ENCODE measurements at places on chromosomes 11 and 22.

DNA sequence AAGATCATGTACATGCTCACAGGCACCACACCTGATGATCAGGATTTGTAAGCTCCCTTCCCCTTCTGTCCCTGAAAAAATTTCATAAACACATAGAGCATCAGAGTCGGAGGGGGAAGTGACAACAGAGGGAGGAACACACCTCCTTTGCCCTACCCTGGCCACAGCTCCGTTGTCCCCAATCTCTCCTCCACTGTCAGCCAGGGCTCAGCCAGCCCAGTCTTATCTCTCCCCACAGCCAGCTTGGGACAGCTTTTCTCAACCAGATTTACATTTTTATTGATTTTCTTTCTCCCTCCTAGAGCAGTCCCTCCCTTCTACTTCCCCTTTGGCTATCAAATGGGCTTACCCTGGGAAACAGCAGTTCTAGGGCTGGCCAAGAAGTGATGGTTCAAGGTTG lies 32.1 kb upstream of the TPBGL start:
- DNase-seq, result no peak

DNA sequence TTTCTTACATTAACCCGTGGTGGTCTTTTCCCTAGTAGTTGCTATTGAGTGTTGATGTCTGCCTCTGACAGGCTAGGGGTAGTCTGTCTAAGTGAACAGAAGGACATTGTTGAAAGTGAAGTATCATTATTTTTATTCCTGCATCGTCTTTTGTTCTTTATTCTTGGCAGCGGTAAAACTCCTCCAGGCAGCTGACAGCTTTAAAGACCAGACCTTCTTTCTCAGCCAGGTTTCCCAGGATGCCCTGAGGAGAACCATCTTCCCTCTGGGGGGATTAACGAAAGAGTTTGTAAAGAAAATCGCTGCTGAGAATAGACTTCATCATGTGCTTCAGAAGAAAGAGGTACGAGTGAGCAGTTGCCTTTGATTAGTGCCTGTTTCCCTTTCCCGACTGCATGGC lies 14.6 kb downstream of the TRMU start:
- DNase-seq, result no peak

- DNase-seq, result no peak
Observed at GRCh38 chr22:44519886-44520285, 21.9 kb upstream of the RTL6 start.

GRCh38 chr11:130602641-130603334 lies 154.3 kb downstream of the ADAMTS15 start:
- DNase-seq, result no peak

GRCh38 chr11:11312738-11313137 lies 40.3 kb downstream of the CSNK2A3 start:
- DNase-seq, result no peak

GRCh38 chr22:47781024-47781423 lies 1018.6 kb downstream of the TBC1D22A start:
- no peak for DNase-seq

- no peak for DNase-seq
Observed at GRCh38 chr11:86459002-86459385, 84.3 kb downstream of the CCDC81 start.

DNA sequence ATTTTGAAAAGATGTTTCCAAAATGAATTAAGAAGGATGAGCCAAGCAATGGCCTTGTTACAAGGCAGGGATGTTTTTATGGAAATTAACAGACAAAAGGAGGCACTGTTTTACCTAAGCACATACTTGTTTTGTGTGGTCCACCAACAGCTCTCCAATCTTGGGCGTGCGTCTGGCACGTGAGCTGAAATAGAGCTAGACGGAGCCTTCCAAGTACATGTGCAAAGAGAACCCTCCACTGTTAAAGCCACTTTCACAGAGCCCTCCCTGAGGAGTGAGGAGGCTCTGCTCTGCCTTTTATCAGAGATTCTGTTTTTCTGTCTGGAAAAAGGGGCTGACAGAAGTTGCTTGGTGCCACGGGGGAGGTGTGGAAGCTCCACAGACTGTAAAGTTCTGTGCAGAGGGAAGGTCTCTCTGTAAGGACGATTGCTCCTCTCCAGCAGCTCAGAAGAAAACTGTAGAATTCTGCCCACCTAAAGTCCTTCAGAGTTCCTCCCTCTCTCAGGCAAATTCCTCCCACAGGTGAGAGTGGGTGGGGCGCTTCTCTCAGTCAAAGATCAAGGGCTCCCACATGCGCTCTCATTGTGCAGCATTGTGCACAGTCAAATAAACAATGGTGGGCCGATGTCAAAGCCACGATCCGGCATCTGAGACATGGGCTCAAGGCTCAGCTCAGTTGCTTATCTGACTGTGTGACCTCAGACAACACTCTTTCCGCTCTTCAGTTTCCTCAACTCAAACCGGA lies 92.6 kb upstream of the CSNK2A3 start:
- DNase-seq, result no peak

DNA sequence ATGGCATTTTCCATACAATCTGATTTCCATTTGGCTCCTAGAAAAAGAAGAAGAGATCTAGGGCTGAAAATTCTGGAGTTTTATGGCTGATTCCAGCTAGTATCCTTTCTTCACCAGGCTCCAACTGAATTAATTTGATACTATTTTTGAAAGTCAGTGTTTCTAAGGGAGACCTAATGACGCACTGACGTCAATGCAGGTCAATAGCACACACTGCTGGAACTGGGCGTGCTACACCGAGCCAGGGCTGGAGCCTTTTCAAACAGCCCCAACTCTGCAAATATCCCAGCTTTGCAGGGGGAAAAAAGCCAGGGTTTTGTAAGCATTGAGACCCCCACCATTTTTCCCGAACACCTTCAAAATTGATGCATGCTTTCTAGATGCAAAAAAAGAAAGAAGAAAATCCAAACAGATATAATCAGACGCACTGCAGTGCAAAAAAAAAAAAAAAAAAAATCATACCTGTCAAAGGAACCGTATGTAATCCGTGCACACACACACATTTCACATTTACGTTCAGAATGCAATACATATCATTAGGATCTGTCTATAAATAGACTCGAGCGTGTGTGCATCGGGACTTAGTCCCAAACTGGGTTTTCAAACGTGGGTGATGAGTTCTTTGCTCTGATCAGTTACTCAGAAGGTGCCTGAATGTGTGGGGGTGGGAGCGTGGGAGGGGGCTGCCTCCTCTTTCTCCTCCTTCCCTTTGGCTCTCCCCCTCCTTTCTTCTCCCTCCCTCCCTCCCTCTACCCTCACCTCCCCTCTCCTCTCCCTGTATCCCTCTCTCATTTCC lies 124.5 kb upstream of the HSD17B12 start:
- DNase-seq, result no peak

DNA sequence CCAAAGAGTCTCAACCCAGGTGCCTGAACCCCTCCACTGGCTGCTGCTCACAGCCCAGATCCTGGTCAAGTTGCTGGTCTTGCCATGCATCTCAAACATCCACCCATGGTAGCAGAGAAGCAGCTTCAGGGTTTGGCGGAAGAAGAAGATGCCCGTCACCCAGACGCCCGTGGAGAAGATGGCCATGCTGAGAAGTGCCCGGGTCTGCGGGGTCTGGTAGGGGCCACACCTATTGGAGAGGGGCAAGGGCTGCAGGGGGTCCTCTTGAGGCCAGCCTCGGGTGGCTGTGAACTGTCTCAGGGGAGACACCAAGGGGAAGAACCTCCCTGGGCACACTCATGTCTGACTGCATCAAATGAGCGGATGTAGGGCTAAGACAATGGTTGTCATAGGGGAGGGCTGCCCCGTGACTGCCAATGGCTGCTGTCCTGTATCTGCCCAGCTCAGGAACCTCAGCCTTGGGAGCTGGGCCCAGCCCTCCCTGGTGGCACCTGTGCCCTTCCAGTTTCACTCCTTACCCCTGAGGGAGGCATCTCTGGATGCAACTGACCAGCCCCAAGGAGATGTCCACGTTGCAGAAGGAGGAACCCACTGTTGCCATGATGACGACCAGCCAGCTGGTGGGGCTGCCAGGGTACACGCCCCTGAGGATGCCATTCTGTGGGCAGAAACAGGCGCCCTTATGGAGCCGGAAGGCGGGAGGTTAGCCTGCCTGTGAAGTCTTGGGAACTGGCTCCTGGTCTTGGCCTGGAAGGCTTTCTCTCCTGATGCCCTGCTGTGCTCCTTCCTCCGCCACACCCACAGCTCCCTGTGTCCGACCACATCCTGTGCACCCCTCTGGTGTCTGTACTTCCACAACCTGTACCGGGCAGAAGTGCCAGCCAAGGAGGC lies 1.2 kb downstream of the CPT1B start:
- no peak for DNase-seq

- DNase-seq, result no peak
Observed at GRCh38 chr11:121681550-121682268, 228.9 kb upstream of the SORL1-AS1 start.

DNA sequence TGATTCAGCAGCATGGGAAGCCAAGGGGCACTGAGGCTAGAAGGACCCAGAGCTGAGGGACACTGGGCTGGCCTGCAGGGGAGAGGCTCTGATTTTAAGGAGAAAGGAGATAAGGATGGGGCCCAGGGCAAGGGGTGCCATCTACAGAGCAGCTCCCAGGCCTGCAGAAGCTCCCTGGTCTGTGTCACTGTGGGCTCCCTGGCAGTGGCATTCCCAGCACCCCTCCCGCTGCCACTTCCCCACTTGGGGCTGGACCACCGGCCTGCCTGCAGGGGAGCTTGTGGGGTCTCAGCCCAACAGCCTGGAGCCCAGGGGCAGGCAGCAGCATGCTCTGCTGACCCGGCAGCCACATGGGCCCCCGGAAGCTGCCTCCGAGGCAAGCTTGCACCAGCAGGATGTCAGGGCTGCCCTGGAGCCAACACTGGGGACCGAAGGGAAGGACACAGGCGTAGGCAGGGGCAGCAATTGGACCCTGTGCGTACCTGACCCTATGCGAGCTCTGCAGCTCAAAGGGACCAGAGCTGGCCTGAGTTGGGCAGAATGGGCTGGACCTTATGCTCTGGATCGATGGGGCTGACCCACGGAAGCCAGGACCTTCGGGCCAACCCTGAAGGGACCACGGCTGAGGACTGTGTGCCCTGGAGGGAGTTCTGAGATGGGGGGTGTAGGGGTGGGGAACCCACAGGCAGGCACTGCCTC lies 35.4 kb upstream of the WNT7B start:
- DNase-seq, result no peak

DNA sequence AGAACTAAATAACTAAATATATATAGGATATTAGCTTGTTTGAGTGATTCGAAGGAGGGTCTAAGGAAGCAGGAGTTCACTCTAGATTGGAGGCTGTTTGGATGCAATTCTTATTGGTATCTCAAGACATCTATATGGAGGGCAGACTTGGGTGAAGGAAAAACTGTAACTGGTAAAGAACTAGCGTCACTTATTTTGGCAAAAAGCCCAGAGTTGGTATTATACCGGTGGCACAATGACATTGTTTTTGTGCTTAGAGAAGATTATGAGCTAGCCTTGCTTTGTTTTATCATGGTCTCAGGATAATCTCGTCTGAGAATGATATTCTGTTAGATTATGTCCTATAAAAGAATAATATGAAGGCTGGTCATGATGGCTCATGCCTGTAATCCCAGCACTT lies 6.0 kb upstream of the SLC35F2 start:
- DNase-seq, result no peak

- DNase-seq, result peak; percentile 61
Observed at GRCh38 chr11:45110562-45110961, 35.9 kb upstream of the PRDM11 start.

DNA sequence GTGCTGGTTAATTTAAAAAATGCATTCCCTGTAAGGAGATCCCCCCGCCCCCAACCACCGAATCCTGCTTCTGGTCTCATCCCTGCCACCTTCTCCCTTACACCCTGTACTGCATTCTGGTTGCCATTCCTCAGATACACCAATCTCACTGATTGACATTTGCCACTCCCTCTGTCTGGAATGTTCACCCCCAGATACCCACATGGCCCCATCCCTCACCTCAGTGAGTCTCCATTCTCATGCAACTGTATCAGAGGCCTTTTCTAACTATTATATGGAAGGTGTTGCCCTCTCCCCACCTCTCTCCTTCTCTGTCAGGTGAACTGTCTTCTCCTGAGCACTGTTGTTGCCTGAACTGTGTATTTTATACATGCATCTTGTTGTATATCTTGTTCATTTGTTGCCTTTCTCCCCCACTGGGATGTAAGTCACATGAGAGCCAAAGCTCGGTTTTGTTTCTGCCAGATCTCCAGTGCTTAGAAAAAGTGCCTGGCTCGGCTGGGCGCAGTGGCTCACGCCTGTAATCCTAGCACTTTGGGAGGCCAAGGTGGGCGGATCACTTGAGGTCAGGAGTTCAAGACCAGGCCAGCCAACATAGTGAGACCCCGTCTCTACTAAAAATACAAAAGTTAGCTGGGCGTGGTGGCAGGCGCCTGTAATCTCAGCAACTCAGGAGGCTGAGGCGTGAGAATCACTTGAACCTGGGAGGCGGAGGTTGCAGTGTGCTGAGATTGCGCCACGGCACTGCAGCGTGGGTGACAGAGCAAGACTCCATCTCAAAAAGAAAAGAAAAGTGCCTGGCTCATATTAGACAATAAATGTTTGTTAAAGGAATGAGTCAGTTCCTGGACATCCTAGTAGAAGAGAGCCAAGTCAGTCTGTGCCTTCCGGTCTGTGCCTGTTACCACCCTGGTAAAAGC lies 61.0 kb downstream of the TNRC6B start:
- no peak for DNase-seq

- no peak for DNase-seq
Observed at GRCh38 chr11:64409707-64410403, 50.9 kb downstream of the RPS6KA4 start.

GRCh38 chr11:36790526-36790925 lies 192.5 kb upstream of the RAG2 start:
- no peak for DNase-seq

GRCh38 chr11:45451766-45452440 lies 165.8 kb upstream of the SYT13 start:
- no peak for DNase-seq

DNA sequence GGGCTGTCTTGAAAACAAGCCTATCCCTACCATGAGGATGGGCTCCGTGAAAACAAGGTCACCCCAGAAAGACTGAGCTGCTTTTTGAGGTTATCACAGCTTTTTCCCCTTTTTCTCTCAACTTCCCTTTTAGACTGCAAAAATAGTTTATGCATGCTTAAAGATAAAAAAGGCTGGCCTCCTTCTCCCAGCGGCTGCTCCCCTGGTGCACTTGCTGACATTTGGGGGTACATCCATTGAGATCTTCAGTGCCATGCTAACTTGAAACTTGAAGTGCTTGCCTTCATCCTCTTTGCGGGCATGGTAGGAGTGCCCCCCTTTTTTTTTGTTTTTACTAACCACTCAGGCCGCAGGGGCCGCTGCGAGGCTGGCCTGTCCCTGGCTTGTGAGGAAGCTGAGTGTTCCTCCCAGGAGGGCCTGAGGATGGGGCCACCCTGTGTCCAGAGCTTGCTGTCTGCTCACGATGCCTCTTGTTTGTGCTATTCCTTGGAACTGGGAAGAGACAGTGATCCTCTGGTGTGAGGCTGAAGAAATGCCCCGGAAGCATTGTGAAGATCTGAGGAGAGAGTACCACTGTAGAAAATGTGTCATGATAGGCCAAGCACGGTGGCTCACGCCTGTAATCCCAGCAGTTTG lies 2.2 kb downstream of the TANGO2 start:
- DNase-seq, result no peak

- DNase-seq, result no peak
Observed at GRCh38 chr11:92846491-92847125, 122.8 kb upstream of the MTNR1B start.

DNA sequence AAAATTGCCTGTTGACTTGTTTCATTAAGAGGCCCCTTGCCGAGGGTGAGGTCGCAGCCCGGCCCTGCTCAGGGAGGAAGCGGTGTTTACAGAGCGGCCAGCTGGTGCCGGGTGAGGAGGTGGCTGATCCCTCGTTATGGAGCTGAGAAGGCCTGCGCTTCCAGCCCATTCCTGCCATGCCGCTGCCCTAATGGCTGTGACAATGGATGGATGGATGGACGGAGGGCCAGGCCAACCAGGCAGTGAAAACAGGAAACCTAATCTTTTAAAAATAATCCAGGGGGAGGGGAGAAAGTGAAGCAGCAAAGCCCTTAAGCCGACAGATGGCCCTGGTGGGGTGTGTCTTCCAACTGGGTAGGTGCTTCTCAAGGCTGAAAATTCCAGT lies 38.5 kb downstream of the BCR start:
- DNase-seq, result no peak

All from naive B cell (primary cell).